ENCODE measurements at places on chromosomes 16 and 17. TPM values are rescaled to one million over a fixed set of nuclear protein-coding genes. Genes with fewer than 3 reads are reported as not detected.

Gene CHAD
- not detected for total RNA-seq

Gene SLC12A3
- total RNA-seq, result not detected

Gene ETV4
- 22.0 TPM for total RNA-seq

Gene C17orf107
- total RNA-seq, result 2.5 TPM

Gene CRAMP1
- 6.6 TPM for total RNA-seq

Gene CSH1
- total RNA-seq, result not detected

Gene CIBAR2
- total RNA-seq, result not detected

Gene HID1
- 0.45 TPM for total RNA-seq

Gene FBXW10B
- 0.59 TPM for total RNA-seq

Gene CPNE7
- 34.2 TPM for total RNA-seq

Gene LPO
- total RNA-seq, result not detected

Gene TBC1D16
- 22.7 TPM for total RNA-seq

Gene SYNGR3
- total RNA-seq, result 4.2 TPM

Gene TMEM106A
- total RNA-seq, result 5.1 TPM

Gene GAN
- total RNA-seq, result 1.9 TPM

Gene MYOCD
- under 0.01 TPM for total RNA-seq

Gene FAM20A
- 1.0 TPM for total RNA-seq

Gene KRT40
- total RNA-seq, result not detected

Gene OR1D2
- not detected for total RNA-seq

Gene INCA1
- 0.17 TPM for total RNA-seq

Gene SENP3
- total RNA-seq, result 87.8 TPM

Gene HNF1B
- not detected for total RNA-seq

Gene RAMP2
- total RNA-seq, result 1.5 TPM

Gene MYH10
- 61.7 TPM for total RNA-seq

Gene CCL17
- not detected for total RNA-seq

Gene CDT1
- total RNA-seq, result 67.1 TPM

Gene GPR139
- total RNA-seq, result not detected

Gene XAF1
- total RNA-seq, result 1.5 TPM

Gene GPRC5C
- total RNA-seq, result 1.3 TPM

Gene SSTR5
- not detected for total RNA-seq

Gene ADAD2
- total RNA-seq, result not detected

Gene IL32
- 24.1 TPM for total RNA-seq

Gene THRA
- 24.5 TPM for total RNA-seq

Gene CNTNAP4
- not detected for total RNA-seq

Gene LGALS9
- total RNA-seq, result 0.67 TPM

Gene CYGB
- total RNA-seq, result 16.1 TPM

Gene TCF25
- 118 TPM for total RNA-seq

Gene CSH2
- total RNA-seq, result not detected

Gene PRR35
- not detected for total RNA-seq

Gene SMIM36
- total RNA-seq, result not detected

Gene FADS6
- not detected for total RNA-seq

Gene PYY
- total RNA-seq, result 0.45 TPM

Gene CETP
- not detected for total RNA-seq

Gene C16orf74
- total RNA-seq, result 6.1 TPM

Gene SARM1
- total RNA-seq, result 5.2 TPM

Gene DNAH9
- total RNA-seq, result not detected

Gene ABCA9
- not detected for total RNA-seq

Gene FA2H
- total RNA-seq, result not detected

Gene KCNJ18
- total RNA-seq, result not detected

Gene XYLT1
- 5.0 TPM for total RNA-seq

Gene IL34
- 0.84 TPM for total RNA-seq

Gene OR1F1
- not detected for total RNA-seq

Gene CRYM
- total RNA-seq, result not detected

Gene CANT1
- 66.4 TPM for total RNA-seq

Gene PLLP
- total RNA-seq, result 0.15 TPM

Gene CD300E
- not detected for total RNA-seq

Gene KRTAP3-1
- total RNA-seq, result not detected

Gene SLX4
- total RNA-seq, result 6.9 TPM
